ENCODE measurements at places on chromosomes 5 and 9.

GRCh38 chr9:113808391-113809358, 67.4 kb upstream of the ZNF618 start:
- DNase-seq, result no peak

GRCh38 chr9:91844190-91844589, 105.8 kb downstream of the ROR2 start:
- DNase-seq, result no peak

DNA sequence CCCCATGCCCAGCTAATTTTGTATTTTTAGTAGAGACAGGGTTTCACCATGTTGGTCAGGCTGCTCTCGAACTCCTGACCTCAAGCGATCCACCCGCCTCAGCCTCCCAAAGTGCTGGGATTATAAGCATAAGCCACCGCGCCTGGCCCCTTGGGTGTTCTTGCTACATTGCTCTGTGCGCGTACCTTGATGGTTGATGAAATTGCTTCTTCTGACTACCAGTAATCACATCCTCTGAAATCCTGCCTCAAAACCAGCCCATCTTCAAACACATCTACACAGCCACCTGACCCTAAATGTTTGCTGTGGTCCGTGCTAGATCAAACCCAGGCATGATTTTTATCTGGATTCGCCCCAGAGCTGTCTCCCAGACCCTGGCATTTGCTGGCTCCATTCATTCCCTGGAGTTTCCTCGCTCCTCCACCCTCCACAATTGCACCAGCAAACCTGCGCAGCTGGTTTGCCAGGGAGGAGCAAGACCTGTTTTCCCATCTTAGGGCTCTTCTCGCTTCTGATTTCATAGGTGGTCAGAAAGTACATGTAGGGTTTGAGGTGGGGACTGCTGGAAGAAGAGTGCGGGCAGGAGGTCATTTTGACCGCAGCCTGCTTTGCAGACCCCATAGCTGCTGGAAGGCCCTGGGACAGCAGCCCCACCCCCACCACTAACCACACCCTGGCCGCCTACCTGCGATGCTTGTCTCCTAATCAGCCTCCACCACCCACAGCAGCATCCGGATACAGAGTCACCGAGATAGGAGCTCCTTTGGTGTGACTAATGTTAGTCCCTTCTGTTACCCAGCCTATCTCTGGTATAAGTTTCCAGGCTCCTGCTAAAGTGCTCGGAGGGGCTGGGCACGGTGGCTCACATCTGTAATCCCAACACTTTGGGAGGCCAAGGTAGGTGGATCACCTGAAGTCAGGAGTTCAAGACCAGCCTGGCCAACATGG, 22.7 kb downstream of the SWI5 start:
- no peak for DNase-seq

DNA sequence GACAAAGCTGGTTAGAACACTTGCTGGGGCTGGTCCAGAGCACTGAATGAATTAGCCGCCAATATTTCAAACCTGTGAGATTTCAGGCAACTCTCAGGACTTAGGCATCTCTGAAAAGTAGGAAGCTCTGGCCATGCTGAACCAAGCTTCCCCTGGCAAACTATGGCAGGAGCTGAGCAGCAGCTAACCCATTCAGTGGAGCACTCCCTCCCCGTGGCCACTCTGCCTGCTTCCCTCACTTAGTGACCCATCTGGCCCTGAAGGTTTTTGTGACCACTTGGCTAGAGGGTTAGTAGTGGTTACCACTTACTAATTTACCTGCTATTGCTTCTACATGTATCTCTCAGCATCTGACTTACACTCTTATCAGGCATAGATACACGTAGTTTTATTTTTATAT, 25.5 kb downstream of the FOXI1 start:
- no peak for DNase-seq

DNA sequence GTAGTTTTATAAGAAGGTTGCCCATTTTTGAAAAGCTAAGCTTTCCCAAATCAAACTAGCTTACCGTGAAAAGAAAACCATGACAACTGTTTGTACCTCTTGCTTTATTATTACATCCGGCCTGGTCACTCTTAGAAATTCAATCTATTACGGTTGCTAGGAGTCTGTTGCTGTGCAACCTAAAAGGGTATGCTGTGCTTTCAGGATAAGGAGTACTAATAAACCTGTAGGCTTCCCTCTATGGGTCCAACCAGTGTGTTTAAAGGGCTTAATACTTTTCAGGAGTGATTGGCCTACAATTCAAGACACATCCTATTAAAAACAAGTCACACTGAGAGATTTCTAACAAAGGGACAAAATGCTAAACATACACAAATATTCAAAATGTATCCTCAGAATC, 27.1 kb downstream of the RFX3 start:
- DNase-seq, result no peak

DNA sequence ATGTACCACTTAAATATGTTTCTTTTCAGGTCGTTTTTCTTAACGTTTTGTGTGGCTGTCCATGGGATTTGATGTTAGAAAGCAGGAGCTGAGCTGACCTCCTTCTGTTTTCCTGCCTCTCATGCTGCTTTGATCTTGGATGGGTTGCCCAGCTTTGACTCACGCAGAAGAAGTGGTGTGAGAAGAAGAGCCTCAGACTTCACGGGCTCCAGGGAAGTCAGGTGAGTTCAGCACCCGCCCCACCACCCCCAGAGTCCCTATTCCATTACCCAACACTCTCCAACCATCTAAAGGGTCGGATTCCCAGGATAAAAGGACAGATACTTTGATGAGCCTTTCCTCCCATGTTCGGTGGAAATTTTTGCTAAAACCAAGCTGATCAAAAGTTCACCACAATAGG, 373.4 kb downstream of the IRX2 start:
- DNase-seq, result no peak

GRCh38 chr9:79567671-79568098, 4.1 kb upstream of the TLE4 start:
- no peak for DNase-seq

- DNase-seq, result no peak
Observed at GRCh38 chr5:154677921-154678320, 77.3 kb upstream of the LARP1 start.

- DNase-seq, result no peak
Observed at GRCh38 chr9:93107151-93107824, 11.3 kb downstream of the CARD19 start.

GRCh38 chr9:135328485-135329417, 150.8 kb upstream of the PPP1R26 start:
- DNase-seq, result no peak

GRCh38 chr5:148209151-148209770, 6.4 kb downstream of the SPINK6 start:
- DNase-seq, result no peak

DNA sequence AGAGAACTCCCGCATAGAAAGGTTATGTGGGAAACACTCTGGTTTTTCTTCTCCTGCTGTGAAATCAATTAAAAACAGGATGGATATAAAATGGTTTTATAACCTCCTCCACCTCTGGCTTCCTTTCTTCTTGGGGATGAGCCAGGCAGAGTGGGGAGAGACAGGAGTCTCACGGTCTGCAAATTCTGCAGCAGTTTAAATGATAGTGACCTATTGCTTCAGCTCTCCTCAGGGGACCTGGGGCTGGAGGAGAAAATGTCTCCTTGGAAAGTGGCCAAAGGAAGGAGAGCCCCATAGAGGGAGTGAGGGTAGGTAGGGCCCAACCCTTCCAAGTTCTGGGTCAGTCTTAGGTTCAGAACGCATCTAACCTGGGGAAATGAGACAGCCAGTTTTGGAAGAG, 118.8 kb downstream of the MTX3 start:
- DNase-seq, result no peak

DNA sequence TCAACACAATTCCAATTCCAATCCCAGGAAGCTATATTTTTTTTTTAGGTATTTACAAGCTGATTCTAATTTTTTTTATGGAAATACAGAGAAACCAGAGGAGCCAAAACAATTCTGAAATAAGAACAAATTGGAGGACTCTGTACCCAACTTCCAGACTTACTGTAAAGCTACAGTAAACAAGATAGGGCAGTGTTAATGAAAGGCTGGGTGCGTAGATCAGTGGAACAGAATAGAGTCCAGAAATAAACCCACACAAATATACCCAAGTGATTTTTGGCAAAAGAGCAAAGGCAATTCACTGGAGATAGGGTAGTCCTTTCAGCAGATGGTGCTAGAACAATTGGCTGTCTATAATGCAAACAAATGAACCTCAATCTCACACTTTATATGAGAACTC, 50.6 kb downstream of the WHRN start:
- DNase-seq, result no peak

- peak; percentile 90 for DNase-seq
Observed at GRCh38 chr5:87850843-87851242, 417.8 kb downstream of the TMEM161B start.

- no peak for DNase-seq
Observed at GRCh38 chr5:493119-493701, 31.0 kb downstream of the SLC9A3 start.

- DNase-seq, result no peak
Observed at GRCh38 chr9:89592213-89592815, 12.5 kb upstream of the GADD45G start.

GRCh38 chr5:169801324-169801777, 164.3 kb downstream of the DOCK2 start:
- DNase-seq, result no peak

DNA sequence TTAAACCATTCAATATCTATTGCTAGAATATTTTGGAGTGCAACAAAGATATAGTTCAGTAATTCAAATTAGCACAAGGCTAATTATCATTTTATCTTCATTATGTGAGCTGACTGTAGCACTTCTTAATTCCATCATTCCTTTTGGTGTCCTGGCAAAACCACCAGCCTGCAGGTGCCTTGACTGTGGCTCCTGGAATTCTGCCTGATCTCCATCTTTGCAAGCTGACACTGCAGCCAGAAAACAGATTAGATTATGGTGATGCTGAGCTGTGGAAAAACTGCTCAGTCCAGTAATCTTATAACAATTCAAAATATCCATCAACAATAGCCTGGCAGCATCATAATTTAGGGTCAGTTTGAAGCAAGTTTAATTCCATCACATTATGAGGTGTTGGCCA, 919.5 kb downstream of the DTWD2 start:
- no peak for DNase-seq

DNA sequence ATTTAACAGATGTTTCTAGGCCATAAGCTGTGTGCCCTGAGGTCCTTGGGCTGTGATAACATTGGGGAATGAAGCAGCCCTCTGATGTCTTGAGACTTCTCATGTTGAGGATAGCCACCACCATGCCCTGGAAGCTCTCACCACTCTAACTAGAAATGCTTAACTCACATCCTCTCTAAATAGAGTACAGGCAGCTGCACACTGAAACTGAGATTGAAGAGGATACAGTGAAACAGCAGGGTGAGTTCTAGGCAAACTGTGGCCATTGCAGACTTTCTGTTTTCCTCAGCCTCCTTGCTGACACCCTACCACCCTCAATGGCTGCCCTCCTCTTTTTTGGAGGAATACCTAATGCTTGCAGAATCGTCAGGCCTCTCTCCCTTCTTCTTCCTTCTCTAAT, 22.4 kb downstream of the UTP15 start:
- peak; percentile 69 for DNase-seq

DNA sequence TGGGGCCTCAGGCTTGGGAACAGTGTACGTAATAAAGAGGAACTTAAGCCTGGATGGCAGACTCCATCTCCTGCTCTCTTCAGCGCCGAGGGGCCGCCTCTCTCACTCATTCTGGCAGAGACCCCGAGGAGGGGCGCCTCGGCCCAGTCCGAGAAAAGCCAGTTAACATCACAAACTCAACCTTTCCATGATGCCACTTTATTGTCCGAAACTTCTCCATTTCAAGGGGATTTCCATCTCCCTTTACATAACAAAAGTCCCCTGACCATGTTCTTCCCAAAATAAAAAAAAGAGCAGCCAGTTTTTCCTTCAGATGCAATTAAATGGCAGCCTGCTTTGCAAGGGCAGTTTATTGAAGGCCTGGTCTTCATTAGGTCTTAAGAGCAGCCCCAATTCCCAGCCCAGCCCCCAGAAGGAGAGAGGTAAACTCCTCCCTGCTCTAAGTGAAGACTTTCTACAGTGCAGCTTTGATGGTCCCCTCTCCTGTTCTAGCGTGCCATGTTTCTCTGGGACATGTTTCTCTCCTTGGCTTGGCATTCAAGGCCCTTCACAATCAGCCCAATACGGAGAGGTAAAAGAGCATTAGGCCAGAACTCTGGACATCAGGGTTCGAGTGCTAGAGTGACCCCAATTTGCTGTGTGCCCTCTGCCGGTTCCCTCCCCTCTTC, 19.5 kb upstream of the RAB14 start:
- no peak for DNase-seq

DNA sequence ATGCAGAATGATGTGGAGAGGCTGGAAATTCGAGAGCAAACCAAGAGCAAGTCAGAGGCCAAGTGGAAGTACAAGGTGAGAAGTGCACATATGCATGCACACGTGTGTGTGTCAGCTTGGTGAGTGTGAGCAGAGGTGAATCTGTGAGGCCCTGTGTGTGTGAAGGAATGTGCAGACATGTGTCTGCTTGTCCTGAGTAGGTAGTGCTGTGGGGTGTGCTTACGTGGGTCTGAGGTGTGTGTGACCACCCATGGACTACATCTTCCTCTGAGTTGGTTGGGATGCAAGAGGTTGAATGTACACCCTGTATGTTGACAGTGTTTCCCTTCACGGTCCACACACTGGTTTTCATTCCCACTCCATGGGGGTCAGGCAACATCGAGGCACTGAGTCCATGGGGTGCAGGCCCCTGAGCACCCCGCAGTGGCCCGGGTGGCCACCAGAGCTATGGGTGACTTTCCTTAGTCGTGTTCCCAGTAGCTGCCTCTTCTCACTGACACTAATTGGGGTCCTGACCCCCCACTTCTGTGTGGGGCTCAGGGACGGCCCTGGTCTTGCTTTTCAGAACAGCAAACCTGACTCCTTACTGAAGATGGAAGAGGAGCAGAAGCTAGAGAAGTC, 86.7 kb downstream of the PHF2 start:
- no peak for DNase-seq

DNA sequence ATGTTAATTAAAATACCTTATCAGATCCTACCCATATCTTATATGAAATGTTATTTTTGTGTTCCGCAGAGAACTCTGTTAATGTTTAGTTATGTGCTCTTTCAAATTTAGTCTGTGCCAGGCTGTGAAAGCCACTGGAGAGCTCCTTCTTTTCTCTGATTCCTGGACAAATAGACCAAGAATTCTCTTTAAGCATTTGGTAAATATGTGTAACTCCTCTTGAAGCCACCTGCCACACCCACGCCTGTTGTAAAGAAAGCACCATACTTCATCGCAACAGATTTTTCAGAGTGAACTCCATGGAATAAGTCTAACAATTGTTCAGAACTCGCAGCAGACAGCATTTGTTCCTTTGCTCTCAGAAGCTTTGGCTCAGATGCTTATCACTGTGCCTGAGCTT, 301.1 kb downstream of the FAM170A start:
- DNase-seq, result no peak

GRCh38 chr9:28034242-28034641, 461.0 kb upstream of the C9orf72 start:
- no peak for DNase-seq

Measured in MM.1S (cell line).